ENCODE measurements at places on chromosomes 5 and 9.

GRCh38 chr9:121700165-121700831 is 48.9 kb downstream of the DAB2IP start:
- peak; percentile 52 for DNase-seq

DNA sequence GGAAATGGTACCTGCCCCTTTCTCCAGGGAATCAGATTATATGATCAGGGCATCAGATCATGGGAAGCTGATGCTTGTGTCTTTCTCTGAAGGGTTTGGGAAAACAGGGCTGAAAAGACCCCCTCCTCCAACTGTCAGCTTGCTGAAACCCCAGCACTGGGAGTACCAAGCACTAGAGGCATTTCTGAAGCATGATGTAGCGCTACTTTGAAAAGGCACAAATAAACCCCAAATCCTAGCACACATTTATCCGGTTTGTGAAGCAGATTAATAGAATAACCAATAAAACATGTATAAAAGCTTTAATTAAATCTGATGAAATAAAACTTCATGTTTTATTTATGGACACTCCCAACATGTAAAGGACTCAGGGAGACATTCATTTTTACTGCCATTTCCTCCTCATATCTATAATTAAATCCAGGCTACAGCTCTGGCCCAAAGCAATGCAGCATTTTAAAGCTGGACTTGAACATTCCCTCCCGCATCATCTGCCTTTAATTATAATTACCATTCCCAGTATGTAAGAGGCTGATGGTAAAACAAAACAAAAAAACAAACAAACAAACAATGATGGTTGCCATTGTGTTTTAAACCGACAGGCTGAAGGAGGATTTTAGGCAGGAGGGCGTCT is 298.2 kb upstream of the RFX3 start:
- DNase-seq = no peak

- no peak for DNase-seq
These were observed 1240.7 kb upstream of the WWC1 start for GRCh38 chr5:167050568-167051401.

- no peak for DNase-seq
These were observed 62.3 kb upstream of the JAK2 start for GRCh38 chr9:4922730-4923129.

DNA sequence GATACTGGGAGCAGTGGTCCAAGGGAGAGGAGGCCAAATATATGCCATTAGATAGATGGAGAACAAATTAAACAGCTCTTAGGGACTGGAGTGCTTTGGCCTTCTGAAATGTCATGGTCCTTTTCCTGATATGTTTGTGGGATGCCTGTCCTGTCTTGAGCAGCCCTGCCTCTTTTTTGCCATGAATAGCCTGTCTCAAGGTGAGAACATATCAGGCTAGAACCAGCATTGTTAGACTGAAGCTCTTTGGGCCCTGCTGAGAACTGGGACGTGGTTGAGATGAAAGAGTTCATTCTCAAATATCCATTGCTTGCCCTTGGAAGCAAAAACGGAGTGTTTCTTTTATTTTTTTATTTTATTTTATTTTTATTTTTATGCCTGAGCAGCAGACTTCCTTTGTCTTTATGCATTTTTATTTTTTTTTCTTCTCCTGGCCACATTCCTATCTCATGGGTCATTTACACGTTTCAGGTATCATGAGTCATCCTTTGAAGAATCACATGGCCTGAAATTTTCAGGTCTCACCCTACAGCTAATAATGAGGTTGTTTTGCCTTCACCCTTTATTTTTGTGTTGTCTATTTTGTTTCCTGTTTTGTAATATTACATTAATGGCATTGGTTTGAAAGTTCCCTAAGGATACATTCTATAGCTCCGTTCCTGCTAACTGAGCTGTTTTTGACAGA is 371.4 kb downstream of the PSAT1 start:
- DNase-seq = peak; percentile 91

DNA sequence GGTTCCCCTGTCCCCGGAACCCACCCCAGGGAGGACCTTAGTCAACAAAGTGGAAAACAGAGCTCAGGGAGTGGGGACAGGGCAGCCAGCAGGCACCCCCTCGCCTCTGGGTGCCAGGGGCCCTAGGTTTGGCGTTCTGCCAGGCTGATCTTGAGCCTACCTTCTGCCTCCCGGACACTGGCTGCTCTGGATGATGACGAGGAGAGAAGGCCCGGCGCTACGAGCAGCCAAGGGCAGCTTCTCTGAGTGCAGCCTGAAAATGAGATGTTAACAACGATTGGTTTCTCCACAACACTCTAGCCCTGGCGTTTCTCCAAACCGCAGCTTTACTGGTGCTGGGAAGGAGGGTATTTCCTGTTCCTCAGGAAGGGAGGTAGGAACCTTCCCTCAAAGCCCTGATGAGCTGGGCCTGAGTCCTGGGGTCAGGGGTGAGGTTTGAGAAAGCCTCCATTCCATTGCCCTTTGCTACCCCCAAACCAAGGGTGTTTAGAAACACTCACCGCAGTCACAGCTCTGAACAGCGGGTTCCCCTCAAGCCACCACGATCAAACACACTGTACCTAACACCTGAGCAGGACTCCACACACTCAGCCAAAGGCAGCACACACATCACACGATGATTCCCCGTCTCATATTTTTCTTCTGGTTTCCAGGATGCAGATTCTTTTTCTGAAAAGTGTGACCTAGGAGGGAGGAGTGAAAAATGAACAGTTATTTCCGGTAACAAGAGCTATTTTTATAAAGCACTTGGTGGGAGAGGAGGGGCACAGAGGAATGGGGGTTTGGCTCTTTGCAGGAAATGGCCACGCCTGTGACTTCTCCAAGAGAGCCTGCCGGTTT is at the start of gene STING1:
STING1 (minus strand) TSS at position 709 of the 840 bp plus-strand sequence. CDS start 1,054 bp downstream, outside the sequence.
- DNase-seq = peak; percentile 95

DNA sequence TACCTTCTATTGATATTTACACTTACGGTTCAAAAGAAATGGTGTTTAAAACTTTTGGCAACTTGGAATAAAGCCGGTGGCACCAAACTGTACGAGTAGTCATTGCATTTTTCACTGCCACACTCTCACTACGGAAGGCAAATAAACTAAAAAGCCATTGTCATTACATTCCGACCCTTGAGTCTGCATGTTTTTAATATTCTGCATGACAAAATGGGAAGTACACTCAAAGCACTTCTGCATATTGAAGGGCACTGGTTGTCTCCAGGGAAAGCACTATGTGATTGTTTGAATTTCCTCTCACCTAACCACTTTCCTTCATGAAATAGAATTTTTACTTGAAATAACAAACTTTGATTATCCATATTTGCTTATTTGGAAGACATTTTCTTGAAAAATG is 426.3 kb downstream of the CETN3 start:
- no peak for DNase-seq

Measured in renal cortical epithelial cell (primary cell).